CD4-positive, alpha-beta memory T cell (primary cell): ENCODE measurements at places on chromosomes 1 and 21.

DNA sequence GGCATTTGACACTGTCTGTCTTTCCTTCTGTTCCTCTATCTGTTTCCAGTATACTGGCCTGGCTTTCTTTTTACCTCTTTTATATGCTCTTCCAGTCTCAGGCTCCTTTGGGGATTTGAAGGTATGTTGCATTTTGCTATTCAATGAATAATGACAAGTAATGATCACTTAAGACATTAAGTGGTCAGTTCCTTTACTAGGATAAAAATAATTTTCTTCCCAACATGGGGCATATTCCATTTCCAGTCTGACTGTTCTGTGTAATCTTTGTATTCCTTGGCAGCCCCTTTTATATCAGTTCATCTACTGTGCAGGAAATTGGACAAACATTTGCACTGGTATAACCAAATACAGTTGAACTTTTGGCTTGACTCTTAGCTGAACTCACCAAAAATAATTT is 15.6 kb downstream of the METTL18 start:
- no peak for DNase-seq

- DNase-seq: no peak
Observed at GRCh38 chr1:43883321-43883720, 50.3 kb upstream of the ARTN start.

DNA sequence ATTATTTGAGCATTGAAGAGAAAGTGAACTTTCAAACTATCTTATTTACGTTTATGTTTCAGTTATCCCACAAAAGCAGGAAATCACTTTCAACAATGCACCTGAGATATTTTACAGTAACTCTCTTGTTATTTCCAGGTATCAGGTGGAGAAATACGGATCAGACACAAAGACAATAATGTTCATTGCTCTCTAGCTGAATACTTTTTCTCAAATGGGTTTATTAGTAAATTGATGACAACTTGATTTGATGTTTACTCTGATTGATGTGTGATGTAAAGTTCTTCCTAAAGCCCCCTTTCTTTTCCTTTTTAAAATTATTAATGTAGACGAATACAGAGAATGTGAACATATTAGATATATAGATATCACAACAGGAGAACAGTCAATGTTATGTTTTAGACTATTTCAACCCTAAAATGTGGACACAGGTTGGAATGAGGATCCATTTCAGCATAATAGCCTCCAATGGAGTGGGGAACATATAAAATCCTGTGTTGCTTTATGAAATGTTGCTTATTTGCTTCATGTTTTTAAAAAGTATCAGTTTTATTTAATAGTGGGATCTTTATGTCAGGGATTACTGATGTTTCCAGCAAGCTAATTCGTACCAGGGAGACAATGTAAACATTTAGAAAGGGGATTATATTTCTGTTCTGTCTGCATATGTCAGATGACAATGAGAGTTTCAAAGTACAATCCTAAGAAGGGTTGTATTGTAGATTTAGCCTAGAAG is 1522.3 kb upstream of the TPTE start:
- no peak for DNase-seq

DNA sequence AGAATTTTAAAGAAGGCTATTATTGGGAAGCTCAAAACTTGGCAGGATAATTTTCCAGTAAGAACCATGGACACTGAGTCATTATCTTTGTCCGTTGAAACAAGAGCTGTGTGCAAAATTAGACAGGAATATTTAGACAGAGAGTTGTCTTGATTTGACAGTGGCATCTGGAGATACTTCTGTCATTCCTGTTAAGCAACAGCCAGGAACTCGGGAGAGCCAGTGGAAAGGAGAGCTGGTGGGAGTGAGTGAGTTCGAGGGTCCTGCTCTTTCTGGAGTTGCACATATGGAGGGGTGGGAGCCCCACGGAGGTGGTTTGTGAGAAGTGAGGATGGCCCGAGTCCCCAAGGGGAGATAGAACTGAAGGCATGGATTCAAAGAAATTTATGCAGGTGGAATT is 3.1 kb downstream of the COQ8A start:
- DNase-seq: no peak

- DNase-seq: no peak
Observed at GRCh38 chr1:99737016-99737415, 29.4 kb downstream of the FRRS1 start.
